Germinal center (tissue), 1 donor: ENCODE measurements at places on chromosomes 13 and 19.

GRCh38 chr19:43407416-43408005 lies 7.2 kb upstream of the TEX101 start:
- DNase-seq: no peak

GRCh38 chr19:55382522-55383054 lies 1.5 kb downstream of the TMEM238 start:
- DNase-seq: no peak

- no peak for DNase-seq
Observed at GRCh38 chr19:38554676-38555141, 63.0 kb downstream of the MAP4K1 start.

GRCh38 chr19:6868351-6868750 lies 19.0 kb upstream of the ADGRE1 start:
- DNase-seq: no peak

DNA sequence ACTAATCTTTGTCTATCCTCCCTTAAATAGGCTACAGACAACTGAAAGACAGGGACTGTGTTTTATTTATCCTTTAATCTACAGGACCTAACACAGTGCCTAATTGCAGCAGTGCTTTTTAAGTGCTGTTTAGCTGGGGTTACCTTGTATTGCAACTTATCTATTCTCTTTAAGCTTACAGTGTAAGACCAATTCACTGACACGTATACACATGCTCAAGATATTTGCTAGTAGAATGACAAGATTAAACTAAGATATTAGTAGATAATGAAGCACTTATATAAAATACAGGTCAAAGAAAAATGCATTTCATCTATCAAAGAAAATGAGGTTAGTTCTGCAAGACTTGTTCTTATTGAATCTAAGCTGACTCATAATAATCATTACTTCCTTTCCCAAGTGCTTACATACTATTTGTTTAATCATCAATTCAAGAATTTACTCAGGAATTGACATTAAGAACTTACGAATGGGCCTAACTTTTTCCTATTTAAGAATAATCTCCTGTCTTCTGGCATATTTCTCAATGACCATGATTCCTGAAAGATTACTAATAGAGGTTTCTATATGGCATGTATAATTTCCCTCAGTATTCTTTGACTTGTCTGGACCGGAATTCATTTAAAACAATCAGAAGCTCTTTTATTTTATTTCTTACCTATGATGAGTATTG lies 75.8 kb upstream of the MAB21L1 start:
- no peak for DNase-seq

GRCh38 chr13:72246396-72246795 lies 379.4 kb upstream of the DACH1 start:
- no peak for DNase-seq

DNA sequence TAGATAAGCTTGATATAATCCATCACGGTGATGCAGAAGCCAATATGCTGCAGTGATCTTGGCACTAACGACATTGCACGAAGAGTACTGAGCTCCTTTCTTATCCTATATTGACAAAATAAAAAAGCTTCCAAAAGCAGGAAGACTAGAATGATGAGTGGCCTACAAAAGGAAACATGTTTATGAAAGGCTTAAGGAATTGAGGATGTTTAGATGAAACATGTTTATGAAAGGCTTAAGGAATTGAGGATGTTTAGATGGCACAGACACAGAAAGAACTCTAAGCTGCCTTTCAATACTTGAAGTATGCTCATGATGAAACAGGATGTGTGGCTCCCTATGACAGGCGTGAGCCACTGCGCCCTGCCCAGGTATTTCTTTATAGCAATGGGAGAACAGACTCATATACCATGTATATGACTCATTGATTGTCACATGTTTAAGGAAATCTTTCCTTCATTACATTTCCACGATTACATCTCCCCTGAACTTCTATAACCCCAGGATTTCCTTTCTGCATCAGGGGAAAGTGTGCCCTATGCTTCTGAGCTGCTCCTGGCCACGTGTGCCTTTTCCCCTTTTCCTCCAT lies 690.8 kb upstream of the ARGLU1 start:
- DNase-seq: no peak

GRCh38 chr19:8615813-8616596 lies 5.5 kb upstream of the ADAMTS10 start:
- DNase-seq: peak; percentile 51

GRCh38 chr13:75467040-75467728 lies 14.8 kb downstream of the TBC1D4 start:
- DNase-seq: no peak

DNA sequence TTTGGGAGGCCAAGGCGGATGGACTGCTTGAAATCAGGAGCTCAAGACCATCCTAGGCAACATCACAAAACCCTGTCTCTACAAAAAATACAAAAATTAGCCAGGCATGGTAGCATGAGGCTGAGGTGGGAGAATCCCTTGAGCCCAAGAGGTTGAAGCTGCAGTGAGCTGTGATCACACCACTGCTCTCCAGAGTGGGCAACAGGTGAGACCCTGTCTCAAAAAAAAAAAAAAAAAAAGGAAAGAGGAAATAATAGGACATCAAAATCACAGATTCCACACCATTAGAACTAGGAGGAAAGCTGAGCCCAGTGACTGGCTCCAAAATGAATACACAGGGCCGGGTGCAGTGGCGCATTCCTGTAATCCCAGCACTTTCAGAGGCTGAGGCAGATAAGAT lies 3.2 kb upstream of the ZNF8 start:
- no peak for DNase-seq

DNA sequence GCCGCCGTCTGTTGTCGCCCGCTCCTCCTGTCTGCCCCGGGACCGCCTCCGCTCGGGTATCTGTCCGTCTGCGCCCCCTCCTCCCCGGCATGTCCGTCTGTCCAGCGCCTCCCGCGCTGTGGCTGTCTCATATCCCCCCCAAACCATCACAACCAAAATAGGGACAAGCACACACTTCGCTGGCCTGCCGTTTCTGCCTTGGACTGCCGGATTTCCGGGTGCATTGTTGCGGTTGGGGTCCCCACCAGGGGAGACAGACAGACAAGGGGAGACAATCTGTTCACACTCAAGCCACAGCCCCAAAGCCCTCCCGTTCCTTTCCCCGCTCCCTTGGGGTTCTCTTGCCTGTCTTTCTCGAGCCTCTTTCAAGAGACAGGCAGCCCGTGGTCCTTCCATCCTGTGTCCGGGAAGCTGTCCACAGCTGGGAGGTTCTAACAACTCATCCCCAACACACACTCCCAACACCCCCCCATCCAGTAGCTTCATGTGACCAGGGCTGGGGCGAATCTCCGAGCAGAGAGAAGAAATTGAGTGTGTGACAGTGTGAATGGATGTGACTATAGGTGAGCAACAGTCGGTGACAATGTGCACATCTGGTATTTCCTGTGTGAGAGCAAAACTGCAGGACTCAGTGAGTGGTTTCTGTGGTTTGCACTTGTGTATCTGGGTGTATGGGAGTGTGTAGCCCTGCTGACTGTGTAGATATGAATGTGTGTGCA lies 16.5 kb upstream of the FOSB start:
- DNase-seq: peak; percentile 14

- no peak for DNase-seq
Observed at GRCh38 chr19:628168-628567, 5.2 kb downstream of the POLRMT start.

DNA sequence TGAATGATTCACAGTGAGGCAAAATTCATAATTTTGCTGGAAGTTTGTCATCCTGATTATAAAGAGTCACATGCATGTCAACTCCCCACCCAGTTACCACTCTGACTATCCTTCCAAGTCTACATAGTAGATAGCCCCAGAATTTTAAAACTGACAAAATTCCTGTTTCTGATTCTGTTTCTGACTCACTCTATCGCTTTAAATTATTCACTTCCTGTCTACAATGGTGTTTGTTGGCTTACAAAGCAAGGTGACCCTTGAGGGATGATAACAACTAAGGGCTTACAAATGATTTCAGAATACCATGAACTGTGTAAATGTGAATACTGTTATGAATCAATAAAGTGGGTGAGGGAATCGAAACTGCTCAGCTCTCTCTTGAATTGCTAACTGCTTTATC lies 98.7 kb upstream of the KL start:
- no peak for DNase-seq

GRCh38 chr19:55090564-55090963 lies 14.9 kb downstream of the EPS8L1 start:
- DNase-seq: no peak

- peak; percentile 55 for DNase-seq
Observed at GRCh38 chr13:27406178-27406939, 18.1 kb upstream of the GTF3A start.

GRCh38 chr19:19205416-19206410 lies 2.5 kb upstream of the NR2C2AP start:
- no peak for DNase-seq

- DNase-seq: no peak
Observed at GRCh38 chr13:80151016-80151415, 189.9 kb downstream of the SPRY2 start.

DNA sequence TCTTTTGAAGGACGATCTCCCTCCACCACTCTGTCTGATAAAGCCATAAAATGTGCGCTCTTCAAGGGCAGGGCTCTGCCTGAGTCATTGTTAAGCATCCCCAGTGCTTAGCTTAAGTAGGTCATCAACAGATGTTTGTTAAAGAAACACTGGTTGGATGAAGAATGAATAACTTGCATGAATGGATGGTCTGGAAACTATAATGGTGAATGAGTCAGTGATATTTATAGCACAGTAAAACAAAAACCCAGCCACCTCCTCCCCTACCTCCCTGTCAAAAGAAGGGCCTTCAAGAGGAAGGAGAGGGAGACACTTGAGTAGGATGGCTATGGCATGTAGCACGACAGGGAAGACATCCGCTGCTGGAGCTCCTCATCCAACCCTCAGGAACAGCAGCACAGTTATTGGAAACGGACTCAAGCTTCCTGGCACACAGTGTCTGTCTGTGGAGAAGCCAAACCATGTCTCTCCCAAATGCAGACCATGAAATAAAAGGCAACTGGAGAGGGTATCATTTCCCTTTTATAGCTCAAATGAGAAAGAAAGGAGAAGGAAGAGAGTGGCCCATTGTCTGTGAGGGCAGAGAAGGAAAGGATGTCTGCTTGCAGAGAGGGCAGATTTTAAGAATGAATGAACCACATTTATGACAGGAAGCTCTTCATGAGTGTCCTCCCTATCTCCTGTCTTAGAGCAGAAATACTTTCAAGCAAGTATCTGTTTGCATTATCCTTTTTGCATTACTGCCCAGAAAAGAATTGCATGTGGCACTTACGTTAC lies 183.5 kb upstream of the UBL3 start:
- DNase-seq: no peak

DNA sequence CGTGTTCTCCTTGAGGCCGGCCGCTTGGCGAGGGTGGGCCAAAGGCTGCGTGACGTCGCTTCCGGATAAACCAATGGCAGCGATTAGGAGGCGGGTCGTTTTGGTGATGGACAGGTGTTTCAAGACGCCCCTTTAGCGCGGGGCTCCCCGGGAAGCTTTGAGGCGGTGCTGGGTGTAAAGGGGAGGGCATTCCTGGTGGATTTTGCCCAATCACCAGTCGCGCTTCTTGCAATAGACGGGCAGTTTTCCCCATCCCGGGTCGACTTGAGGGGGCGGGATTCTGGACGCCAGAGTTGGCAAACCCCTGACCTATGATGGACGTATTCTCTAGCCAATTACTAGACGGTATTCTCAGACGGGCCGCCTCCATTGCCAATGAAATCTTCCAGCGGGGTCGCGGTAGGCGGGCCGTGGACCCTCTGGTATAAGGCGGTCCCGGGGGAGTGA lies 264 bp upstream of the PRMT1 start:
- peak; percentile 97 for DNase-seq

DNA sequence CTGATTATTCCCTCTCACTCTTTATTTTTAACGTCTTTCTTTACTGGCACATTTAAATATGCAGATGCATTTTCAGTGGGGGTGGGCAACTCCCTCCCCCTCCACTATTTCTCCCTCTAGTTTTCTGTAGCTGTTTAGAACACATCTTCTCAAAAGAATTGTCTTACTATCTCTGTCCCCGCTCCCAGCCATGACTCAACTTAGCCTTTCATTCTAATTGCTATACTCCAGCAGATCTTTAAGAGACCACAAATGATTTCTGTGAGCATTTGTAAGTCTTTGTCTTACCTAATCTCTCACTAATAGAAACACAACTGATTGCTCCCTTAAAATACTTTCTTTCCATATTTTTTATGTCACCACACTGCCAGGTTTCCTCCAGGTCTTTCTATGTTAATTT lies 350.9 kb downstream of the SPRY2 start:
- DNase-seq: no peak

GRCh38 chr13:39448834-39449233 lies 154.2 kb downstream of the LHFPL6 start:
- no peak for DNase-seq

DNA sequence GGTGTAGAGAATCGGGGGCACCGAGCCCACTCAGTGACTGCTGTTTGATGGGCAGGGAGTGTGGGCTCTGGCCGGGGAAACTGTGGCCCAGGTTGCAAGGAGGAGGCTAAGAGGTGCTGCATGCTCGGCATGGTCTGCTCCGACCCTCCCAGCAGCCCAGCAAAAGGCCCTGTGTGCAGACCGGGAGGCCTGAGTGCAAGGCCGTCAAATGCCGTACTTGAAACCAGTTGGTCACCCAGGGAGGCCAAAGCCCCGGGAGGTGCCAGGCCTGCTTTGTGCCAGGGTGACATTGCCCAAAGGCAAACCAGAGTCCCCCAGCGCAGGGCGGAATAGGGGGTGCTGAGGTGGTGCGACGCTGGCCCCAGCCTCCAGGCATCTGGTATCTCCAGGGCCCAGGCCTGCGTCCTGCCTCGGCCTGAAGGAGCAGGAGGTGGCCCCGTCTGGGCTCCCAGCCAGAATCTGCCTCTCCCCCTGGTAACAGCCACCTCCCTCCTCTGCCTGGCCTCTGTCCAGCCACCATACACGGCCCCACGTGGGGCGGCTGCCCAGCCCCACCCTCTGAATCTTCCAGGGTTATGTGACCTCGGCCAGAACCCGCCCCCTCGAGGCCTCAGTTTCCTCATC lies 4.0 kb downstream of the PIK3R2 start:
- no peak for DNase-seq

DNA sequence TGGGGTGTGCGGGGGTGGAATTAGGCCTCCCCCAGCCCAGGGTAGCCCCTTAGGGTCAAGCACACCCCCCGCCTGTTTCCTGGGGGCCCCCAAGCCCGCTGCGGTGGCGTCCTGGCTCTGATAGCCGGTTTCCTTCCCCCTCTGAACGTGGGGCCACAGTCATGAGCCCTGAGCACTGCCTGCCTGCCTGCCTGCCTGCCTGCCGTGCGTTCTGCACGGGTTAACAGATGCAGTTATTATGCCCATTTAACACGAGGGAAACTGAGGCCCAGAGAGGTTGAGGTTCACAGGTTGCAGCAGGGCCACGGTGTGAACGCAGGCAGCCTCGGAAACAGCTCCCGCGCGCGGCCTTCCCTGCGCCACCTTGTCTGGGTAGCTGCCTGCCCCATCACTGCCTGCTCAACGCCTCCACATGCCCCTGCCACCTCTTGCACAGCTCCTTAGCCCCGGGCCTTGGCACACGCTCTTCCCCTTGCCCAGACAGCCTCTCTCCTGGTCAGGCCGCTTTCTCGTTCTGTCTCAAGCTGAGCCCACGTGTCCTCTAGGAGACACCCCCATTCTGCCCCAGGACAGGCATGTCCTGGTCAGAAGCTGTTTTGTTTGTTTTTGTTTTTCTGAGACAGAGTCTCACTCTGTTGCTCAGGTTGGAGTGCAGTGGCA lies 1.2 kb upstream of the GAMT start:
- no peak for DNase-seq
